Right renal pelvis (tissue), 4 donors: ENCODE measurements at places on chromosomes 3 and 15. TPM values are rescaled to one million over a fixed set of nuclear protein-coding genes. Genes with fewer than 3 reads are reported as not detected.

OSBPL10 gene
- 21.8 TPM for polyA plus RNA-seq

UPK1B gene
- polyA plus RNA-seq, result 9.4 TPM

MST1R gene
- 1.5 TPM for polyA plus RNA-seq

FETUB gene
- polyA plus RNA-seq, result 0.21 TPM

TMEM212 gene
- polyA plus RNA-seq, result not detected

CPB1 gene
- polyA plus RNA-seq, result 0.58 TPM

GOLGA8S gene
- polyA plus RNA-seq, result 0.95 TPM

ZXDC gene
- 35.5 TPM for polyA plus RNA-seq

DNA sequence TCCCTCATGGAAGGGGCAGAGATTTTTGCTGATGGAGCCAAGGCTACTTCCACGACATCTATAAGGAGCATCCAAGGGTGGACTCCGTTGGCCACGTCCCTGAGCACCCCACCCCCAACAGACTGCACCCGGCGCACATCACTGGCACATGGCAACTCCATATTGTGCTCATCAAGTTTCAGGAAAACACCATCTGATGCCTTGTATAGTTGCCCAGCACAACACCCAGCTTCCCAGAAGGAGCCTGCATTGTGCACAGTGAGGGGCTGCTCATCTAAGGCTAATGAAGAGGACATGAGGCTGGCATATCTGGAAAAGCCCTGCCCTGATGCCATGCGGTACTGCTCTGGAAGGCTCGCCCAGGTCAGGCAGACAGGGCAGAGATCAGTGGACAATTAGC lies 15.0 kb upstream of the CACNA2D2 start:
- no peak for DNase-seq

- no peak for DNase-seq
These were observed 47.6 kb upstream of the CD200R1L start for GRCh38 chr3:112894258-112894657.

GRCh38 chr3:12994357-12994606 lies 78.9 kb downstream of the IQSEC1 start:
- no peak for DNase-seq

DNA sequence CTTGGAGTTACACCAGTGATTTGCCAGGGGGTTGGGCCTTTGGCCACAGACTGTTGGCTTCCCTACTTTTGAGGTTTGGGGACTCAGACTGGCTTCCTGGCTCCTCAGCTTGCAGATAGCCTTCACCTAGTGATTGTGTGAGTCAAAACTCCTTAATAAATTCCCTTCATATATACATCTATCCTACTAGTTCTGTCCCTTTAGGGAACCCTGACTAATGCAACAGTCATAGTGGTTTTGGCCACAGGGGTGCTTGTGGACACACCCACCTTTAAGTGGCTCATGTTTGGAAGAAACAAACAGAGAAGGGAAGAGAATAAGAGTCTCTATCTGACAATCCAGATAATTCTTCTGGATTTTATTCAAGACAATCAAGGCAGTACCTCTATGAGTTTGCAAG lies 457.7 kb downstream of the EPHA3 start:
- no peak for DNase-seq

- no peak for DNase-seq
These were observed 1015.5 kb downstream of the PLOD2 start for GRCh38 chr3:145145461-145145860.

DNA sequence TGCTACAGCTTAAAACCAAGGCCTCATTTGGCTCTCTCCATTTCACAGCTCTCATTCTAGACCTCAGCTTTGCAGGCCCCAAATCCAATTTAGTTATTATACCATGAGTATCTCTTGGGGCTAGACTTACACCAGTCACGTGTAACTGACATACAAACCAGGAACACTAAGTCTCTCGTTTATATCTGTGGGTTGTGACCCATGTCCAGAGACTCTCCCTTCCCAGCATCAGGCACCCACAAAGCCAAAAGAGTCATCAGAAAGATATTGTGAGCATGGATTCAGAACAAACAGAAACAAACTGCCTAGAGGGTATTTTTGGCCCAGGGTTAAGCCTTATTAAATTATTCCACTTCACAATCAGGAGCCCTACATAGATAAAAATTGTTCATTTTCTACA lies 5.6 kb upstream of the CCDC13 start:
- DNase-seq, result no peak

GRCh38 chr3:62708638-62709373 lies 166.4 kb downstream of the CADPS start:
- no peak for DNase-seq

DNA sequence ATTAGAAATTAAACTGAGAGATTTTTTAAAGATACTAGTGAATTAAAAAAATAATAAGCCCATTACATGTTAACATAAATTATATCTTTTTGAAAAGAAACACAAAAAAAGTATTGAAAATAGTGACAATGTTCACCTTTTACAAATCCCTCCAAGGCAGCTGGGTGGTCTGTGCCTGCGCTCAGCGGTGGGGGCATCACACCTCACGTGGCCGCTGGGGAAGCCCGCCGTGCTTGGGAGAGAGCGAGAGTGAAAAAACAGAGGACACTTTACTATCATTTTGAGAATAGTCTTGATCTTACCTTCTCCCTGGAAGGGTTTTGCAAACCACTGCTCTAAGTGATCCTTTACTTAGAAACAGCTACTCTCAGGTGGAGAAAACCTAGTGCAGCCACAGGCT lies 76.9 kb downstream of the CRTC3 start:
- DNase-seq, result no peak

- no peak for DNase-seq
These were observed 14.8 kb downstream of the MYL3 start for GRCh38 chr3:46848271-46849044.

DNA sequence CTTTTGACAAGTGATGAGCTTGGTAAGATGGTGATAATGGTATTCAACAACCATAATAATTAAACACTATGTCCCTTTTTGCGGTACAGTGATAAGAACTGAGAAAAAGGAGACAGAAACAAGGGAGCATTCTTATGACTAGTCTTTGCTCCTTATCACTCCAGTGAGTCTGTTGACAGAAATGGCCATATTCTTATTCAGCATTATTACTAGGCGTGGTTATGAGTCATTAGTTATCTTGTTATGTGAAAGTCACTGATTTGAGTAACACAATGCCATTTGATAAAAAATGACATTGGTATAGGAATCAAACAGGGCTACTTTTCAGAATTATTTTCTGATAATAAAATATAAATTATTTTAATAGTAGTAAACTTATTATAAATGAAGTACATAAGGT lies 193.5 kb downstream of the C3orf38 start:
- DNase-seq, result no peak

- no peak for DNase-seq
These were observed 6.2 kb upstream of the IP6K1 start for GRCh38 chr3:49792371-49793150.

- DNase-seq, result no peak
These were observed 162.2 kb downstream of the RYR3 start for GRCh38 chr15:33473005-33473404.

GRCh38 chr3:189690237-189690636 lies 59.0 kb downstream of the TP63 start:
- DNase-seq, result no peak

DNA sequence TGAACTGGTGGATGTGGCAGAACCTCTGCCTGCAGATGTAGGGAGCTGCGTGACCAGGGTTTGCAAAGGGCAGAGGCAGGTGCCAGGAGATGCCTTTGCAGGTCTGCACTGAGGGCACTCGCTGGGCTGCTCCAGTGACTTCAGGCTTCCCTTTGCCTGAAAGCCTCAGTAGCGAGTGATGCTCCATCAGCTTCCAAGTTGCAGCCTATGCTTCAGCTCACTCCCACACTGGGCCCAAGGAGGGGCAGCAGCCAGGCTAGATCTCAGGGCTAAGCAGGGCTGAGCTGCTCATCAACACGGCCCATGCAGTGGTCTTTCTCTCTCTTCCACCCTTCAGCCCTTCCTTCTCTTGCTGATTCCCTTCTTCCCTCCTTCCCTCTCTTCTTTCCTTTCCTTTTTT lies 78.3 kb upstream of the RGMA start:
- DNase-seq, result no peak

- DNase-seq, result no peak
These were observed 11.9 kb downstream of the CX3CR1 start for GRCh38 chr3:39267631-39268548.

- no peak for DNase-seq
These were observed 43.8 kb downstream of the NEK10 start for GRCh38 chr3:27325419-27325818.

- DNase-seq, result no peak
These were observed 45.3 kb downstream of the TPRA1 start for GRCh38 chr3:127545216-127545615.

DNA sequence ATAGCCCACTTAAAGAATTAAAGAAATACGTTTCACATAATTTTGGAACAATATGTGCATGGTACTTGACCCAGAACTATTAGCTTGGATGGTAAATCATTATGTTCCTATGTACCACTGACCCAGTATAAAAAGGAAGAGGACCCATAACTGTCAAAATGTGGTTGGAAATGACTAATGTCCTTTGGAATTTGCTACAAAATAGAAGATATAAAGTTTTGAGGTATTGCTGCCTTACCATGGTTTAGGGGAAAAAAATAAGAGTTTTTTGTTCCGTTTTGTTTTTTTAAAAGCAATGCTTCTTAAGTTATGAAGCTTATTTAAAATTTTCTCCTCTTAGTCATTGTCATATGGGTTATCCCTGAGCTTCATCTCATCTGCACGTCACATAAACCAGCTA lies 15.8 kb upstream of the TFDP2 start:
- no peak for DNase-seq

DNA sequence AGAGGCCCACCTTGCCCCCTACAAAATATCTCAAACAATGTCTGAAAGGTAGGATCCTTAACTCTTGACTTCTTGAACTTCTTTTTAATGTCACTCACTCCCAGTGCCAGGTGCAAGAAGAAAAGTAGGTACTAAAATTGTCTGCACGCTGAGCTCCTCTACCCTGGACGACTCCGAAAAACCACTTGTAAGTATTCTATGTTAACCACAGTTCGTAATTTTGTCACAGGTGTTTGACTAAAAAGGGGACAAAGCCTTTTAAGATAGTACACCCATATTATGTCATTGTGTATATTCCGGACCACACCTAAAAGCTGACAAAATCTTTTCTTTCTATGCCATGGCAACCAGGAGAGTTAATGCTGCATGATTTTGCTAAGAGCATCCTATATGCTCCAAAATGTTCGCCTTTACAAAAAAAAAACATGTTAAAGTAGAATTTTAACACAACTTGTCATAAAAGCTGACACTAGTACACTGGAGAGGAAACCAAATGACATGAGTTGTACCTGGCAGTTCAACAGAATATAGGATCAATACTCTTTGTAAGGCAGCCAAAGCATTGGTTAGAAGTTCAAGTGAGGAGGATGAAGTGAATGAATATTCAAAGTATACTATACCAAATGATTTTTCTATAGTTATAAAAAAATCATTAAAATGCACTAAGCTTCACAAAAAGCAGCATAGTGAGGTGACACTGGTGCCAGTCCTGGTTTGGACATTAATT lies 210.5 kb downstream of the FOXP1 start:
- no peak for DNase-seq

DNA sequence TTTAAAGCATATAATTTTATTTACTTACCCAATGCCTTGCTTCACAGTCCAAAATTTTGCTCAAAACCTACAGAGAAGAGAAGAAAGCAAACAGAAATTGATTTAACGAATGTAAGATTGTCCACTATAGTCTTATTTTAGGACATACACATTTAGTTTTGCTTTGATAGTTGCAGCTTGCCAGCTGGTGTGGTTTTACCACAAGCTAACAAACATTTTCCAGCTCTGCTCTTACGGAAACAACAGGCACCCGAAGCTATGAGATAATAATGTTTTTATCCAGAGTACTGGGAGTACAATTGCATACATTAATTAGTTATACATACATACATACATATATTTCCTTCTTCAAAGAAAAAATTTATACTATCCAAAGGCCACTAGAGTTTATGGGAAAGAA lies 10.4 kb downstream of the BCL6 start:
- no peak for DNase-seq

- no peak for DNase-seq
These were observed 30.9 kb downstream of the PTH1R start for GRCh38 chr3:46908294-46908985.

DNA sequence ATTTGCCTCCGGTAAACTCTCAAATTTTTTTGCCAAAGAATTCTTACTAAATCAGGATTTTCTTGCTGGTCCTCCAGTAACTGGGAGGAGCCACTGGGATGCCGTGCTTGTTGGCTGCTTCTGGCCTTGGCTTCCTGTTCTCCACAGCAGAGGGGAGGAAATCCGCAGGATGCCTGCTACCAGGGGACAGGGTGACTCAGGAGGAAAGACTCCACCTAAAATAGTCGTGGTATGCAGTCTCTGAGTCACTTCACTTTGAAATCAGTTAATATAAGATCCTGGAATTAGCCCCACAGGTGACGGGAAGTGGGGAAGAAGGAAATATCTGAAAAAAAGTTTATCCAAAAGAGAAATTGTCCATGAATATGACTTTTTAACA lies 6.5 kb upstream of the TM4SF18 start:
- no peak for DNase-seq

DNA sequence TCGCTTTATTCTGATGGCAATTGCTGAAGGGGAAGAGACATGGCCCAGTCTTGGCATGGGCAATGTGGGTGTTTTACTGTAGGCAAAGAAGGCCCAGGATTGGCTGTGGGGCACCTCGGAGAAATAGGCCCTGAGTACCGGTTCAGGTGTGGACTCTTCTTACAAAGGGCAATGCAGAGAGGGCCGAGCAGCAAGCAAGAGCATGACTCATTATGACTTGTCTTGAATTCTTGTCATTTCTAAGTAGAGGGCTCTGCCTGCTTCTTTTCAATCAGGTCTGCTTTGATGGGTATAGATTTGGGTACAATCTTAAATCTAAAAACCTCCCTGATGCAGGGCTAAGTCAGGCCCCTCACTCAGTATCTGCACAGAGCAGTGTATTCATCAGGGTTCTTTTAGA lies 14.8 kb upstream of the BUB1B start:
- no peak for DNase-seq

DNA sequence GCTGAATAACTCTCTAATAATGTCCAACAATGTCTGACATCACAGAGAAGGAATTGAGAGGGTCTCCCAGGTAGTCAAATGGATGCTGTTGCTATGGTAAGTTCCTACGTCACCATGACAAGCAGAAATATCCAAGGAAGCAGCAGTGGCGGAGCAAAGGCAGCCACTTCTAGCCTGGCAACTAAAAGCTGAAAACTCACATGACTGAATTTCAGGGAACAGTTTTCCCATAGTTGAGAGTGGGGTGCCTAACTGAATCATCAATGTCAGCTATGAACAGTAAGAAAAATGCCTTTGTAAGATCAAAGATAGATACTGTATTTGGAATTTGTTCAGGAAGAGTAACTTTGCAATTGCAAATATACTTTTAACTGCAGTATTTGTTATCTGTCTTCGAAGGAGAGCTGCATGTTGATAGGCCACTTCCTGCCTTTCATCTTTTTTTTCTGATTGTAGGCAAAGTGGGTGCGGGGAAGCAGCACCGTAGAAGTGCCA lies 161.7 kb downstream of the BBX start:
- no peak for DNase-seq

- DNase-seq, result no peak
These were observed 480.5 kb downstream of the OTOL1 start for GRCh38 chr3:161977063-161977462.

DNA sequence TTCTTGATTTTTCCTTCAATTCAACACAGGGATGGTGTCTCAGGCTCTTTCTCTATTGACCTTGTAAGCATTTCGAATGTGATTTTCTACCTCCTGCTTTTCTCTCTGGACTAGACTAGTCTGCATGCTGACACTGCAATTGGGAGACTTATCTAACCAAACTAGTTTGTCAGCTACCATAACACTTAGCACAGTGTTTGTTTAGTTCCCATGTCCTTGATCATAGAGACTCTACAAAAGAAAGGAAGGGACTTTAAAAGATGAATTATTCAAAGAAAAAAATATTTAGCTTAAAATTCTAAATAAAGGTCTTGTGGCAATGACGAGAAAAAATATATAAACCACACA lies 407.0 kb downstream of the ERC2 start:
- no peak for DNase-seq
